ENCODE measurements at places on chromosomes 5 and 9. TPM values are rescaled to one million over a fixed set of nuclear protein-coding genes. Genes with fewer than 3 reads are reported as not detected.

DBH gene
- total RNA-seq, result not detected

CCDC171 gene
- total RNA-seq, result 5.8 TPM

FOXI1 gene
- total RNA-seq, result not detected

SCGB3A2 gene
- not detected for total RNA-seq

ST8SIA4 gene
- total RNA-seq, result 1.4 TPM

BARHL1 gene
- not detected for total RNA-seq

SLC22A5 gene
- 5.4 TPM for total RNA-seq
